Activated naive CD4-positive, alpha-beta T cell treated with anti-CD3 and anti-CD28 coated beads, Interleukin-2, amount 10 ng/mL, durations not matched to agents 5 hours and 36 hours (primary cell): ENCODE measurements at places on chromosomes 13 and 19. TPM values are rescaled to one million over a fixed set of nuclear protein-coding genes. Genes with fewer than 3 reads are reported as not detected.

The KIRREL2 gene
- 0.63 TPM for total RNA-seq

The IGFL1 gene
- not detected for total RNA-seq

The PLVAP gene
- 0.43 TPM for total RNA-seq

The INSR gene
- total RNA-seq = 4.0 TPM

The KLK3 gene
- total RNA-seq = not detected

The BICRA gene
- 24.4 TPM for total RNA-seq

The URAD gene
- total RNA-seq = not detected

The ZNF546 gene
- 7.4 TPM for total RNA-seq

The ZNF154 gene
- 2.2 TPM for total RNA-seq

The CBARP gene
- 0.10 TPM for total RNA-seq

The WDR88 gene
- not detected for total RNA-seq

The GPATCH1 gene
- total RNA-seq = 11.7 TPM

The KL gene
- total RNA-seq = 0.20 TPM
